Midbrain (tissue), 1 donor: ENCODE measurements at places on chromosomes 1 and 21.

- no peak for DNase-seq
These were observed 13.3 kb upstream of the PPT1 start for GRCh38 chr1:40110389-40110788.

DNA sequence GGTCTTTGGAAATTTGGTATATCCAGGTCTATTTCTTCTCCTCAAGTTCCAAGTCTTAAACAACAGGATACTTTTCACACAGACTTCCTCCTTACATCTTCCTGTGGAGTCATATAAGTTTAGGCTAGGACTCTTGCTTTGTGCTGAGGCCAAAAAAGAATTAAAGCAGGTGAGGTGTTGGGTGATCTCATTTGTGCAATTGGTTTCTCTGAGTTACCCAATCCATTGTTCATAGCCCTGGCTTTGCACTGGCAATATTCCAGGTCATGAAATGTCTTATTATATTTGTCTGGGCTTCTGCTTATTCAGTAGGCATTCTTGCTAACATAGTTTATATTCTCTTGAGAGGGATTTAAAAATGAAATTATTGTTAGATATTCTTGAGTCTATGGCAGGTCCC, 14.1 kb upstream of the KIAA0040 start:
- DNase-seq: no peak

- no peak for DNase-seq
These were observed 44.6 kb downstream of the PDPN start for GRCh38 chr1:13628218-13628617.

GRCh38 chr1:117401761-117402160, 34.5 kb downstream of the MAN1A2 start:
- no peak for DNase-seq

GRCh38 chr1:229893762-229894444, 173.1 kb upstream of the GALNT2 start:
- no peak for DNase-seq

DNA sequence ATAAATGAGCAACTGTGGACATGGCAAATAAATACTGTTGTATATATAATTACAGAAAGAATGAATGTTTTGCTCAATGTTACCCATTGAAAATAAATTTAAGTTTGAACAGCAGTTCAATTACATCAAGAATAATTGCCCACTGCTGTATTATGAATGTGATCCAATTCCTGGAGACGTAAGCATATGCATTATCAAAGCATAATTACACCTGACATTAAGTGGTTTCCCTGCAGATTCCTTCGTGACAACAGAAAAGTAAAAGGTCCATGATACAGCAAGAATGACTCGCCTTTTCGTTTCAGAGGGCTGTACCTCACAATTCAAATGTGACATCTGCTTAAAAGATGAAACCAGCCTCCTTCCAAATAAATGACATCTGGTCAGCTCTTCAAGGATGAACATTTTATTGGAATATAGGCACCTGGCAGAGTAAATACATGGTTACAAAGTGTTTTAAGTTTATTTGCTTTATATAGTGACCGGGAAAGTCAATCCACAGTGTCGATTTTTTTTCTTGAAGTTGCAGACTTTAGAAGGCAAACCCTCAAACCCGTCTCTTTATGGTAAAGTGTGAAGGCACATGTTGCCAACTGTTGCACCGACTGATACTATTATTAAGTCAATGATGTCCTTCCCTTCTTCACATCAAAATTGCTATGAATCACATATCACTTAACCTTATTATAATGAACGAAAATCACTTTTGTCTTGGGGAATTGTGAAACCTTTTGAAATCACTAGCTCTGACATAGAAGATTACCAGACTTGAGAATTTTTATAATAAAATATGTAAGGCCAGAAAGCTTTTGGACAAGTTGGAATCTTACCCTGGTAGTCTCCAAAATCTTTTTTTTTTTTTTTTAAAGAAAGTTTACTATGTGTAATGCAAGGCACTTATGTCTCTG, 36.2 kb upstream of the EDEM3 start:
- no peak for DNase-seq

DNA sequence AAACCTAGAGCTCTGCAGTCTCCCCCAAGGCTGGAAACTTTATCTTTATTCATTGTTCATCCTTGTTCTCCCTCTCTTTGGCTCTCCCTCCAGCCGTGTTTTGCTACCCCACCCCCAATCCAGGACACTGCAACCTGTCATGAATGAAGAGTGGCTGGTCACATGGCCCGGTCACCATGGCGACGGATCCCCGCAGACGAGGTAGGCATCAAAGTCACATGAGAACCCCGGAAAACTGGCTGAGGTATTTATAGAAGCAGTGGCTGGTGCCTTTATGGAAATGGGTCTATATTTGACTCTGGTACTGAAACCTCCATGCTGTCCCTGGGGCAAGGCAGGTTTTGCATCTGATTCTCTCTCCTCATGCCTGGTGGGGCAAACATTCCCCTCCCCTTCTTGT, 13.4 kb upstream of the SLC6A17 start:
- peak; percentile 60 for DNase-seq
